ENCODE measurements at places on chromosomes 5 and 9.

- DNase-seq: no peak
These were observed 14.7 kb upstream of the NINJ1 start for GRCh38 chr9:93148721-93149120.

GRCh38 chr5:109723606-109724005 is 33.9 kb downstream of the MAN2A1 start:
- DNase-seq: no peak

GRCh38 chr5:170393235-170393634 is 4.1 kb upstream of the KCNMB1 start:
- peak; percentile 4 for DNase-seq

GRCh38 chr9:16619402-16619801 is 251.1 kb downstream of the BNC2 start:
- no peak for DNase-seq

- no peak for DNase-seq
These were observed 937 bp downstream of the TMOD1 start for GRCh38 chr9:97502222-97502983.

- no peak for DNase-seq
These were observed 387.3 kb downstream of the NR2F1-AS1 start for GRCh38 chr5:93193431-93194347.

GRCh38 chr9:125897481-125897880 is 150.3 kb downstream of the PBX3 start:
- no peak for DNase-seq

- DNase-seq: no peak
These were observed 494 bp downstream of the ASTN2 start for GRCh38 chr9:117414220-117414905.

DNA sequence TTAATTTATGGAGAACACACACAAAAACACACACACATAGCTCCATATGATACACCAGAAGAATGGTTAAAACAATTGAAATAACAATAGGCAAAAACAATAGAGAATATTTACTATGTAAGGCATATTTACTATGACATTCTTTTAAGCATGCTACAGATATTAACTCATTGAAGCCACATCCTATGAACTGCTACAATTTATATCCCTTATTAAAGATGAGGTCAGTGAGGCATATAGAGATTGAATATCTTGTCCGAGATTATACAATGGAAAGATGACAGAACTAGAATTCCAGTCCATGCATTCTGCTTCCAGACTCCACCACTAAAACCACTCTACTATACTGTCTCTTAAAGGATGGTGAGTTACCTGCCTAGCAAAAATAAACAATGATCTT is 60.7 kb downstream of the ADAMTS12 start:
- no peak for DNase-seq

- no peak for DNase-seq
These were observed 342.8 kb downstream of the GABRG2 start for GRCh38 chr5:162410365-162410764.

GRCh38 chr5:100772006-100772405 is 131.1 kb downstream of the ST8SIA4 start:
- DNase-seq: no peak

DNA sequence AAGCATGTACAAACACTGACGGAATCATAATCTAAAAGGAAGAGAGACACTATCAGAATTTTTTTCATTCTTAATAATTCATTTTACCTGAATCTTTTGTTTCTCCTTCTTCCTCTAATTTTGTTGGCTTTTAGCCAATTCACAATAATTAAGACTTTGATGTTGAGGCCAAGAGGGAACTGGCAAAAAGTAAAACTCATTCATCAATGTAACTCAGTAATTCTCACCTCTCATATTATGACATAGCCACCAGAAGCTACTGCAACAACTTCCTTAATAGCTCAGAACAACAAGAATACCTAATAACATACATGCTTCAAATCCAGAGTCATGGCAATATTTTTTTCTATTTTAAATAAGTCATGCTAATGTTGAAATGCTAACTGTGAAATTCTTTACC is 64.5 kb downstream of the MCTP1 start:
- no peak for DNase-seq

DNA sequence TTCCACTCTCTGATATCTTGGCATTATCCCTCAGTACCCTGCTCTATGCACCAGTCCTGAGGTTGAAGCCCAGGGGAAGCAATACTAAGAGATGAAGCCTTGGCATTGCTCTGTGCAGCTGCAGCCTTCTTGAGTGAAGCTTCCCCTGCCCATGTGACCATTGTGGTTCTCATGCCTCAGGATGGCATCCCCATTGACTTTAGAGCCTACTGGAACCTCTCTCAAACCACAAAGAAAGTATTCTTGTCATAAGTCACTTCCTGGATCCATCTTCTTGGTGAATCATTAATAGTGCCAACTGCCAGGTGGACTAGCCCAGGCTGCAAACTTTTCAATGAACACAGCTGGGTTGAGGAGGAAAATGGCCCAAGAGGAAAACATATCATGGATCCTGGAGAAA is 283.9 kb upstream of the RFX3 start:
- no peak for DNase-seq

DNA sequence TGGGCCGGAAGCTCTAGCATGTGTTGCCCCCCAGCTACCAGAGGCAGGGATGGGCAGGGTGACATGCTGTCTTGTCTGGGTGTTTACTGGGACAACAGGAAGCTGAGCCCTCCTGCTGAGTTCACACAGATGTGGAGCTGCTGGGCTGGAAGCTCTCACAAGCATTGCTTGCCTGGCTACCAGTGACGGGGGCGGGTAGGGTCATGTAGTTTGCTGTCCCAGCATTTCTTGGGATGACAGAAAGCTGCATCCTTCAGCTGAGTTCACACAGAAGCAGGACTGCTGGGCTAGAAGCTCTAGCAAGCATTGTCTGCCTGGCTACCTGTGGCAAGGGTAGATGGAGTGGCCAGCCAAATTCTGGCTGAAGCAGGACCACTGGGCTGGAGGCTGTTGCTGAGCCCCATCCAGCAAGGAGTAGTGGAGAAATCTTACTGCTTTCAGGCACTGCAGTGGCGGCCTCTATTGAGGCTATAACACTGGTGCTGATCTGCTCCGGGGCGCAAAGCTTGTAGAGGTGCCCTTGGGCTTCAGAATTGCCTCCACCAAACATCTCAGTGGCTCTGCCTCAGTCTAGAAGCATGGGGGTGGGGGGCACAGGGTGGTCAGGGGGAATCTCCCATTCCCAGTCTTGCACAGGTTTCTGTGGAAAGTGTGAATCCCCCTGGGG is 25.1 kb downstream of the POLK start:
- DNase-seq: no peak

GRCh38 chr5:154405078-154405792 is 40.6 kb upstream of the SAP30L start:
- peak; percentile 56 for DNase-seq

DNA sequence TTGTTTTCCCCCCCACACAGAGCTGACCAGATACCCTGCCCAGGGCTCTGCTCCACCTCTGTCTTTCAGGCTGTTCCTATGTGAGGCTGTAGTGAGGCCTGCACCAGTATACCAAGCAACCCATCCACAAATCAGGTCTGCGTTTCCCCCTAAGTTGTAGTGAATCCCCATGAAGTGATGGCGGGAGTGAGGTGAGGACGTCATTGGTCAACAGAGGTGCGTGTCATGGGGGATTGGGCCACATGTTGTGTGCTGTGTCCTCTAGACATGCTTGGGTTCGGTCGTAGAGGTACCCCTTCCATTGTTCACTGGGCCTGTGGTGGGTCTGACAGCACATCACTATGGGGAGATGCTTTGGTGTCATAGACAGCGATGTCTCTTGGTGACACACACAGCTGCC is 184.6 kb downstream of the CACNA1B start:
- DNase-seq: no peak

DNA sequence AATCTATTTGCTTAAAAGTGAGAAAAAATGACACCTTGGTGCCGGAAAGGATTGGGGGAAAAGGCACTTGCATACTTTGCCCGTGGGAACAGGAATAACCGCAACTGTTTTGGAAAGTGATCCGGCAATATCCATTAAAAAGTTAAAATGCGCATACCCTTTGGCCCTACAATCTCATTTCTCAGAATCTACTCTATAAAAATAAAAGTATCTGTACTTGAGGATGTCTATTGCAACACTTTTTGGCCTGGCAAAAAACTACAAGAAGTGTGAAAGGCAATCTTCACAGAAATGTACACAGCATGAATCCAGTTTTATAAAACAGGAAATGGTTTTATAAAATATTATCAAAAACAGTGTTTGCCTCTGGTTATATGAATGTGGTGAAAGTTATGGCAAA is 58.3 kb upstream of the NFIL3 start:
- DNase-seq: no peak

DNA sequence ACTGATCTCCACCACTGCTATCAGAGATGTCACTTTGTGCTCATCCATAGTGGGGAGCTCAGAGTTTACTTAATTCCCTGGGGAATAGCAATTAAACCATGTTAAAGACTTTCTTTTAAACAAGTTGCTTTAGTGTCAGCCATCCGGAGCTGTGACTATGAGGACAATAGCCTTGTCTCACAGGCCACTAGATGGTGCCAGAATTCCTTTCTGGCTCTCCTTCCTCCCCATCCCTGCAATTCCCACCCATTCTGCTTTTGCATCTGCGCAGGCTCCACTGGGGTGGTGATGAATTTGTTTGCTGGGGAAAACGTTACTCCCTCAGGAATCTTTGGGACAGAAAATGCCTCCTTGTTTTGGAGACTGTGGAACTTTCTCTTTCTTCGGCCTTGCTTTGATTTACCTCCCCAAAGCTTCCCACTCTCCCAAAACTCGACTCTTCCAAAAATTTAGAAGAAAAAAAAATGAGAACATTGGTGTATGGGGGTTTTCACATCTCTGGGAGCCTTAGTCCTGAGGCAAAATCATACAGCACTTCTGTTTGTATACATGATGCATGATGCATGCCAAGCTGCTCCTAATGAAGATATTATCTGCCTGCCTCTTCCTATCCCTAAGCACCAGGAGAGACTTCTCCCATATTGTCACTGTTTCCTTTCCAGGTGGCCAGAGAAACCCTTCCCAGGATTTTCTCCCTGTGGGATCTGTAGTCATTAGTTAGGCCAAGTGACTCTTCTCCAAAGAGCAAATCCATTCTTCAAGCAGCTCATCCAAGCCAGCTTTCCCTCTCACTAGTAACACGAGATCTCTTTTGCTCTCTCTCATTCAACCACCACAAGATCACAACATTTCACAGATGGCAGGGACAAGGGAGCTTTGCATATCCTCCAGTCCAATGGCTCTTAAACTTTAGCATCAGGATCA is 466.1 kb downstream of the TLR4 start:
- no peak for DNase-seq

GRCh38 chr9:132233138-132233537 is 71.3 kb downstream of the NTNG2 start:
- DNase-seq: no peak

DNA sequence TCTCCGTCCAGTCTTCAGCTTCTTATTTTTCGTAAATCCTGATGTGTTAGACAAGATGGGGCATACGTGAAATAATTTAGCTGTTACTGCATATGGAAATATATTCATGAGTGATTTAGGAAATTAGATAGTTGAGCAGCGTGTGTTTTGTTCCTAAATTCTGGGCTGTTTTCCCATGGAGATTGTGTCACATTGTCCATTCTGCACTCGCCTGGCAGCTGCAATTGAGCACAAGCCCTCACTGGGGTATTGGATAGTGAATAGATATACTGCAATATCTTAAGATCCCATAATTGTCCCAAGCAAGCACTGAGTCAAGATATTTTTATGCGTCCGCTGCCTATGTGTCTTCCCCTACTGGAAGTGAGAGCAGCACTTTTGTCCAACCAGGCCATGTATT is 1027.1 kb upstream of the WWC1 start:
- no peak for DNase-seq

- DNase-seq: no peak
These were observed 209.1 kb downstream of the TARS1 start for GRCh38 chr5:33649549-33650482.

DNA sequence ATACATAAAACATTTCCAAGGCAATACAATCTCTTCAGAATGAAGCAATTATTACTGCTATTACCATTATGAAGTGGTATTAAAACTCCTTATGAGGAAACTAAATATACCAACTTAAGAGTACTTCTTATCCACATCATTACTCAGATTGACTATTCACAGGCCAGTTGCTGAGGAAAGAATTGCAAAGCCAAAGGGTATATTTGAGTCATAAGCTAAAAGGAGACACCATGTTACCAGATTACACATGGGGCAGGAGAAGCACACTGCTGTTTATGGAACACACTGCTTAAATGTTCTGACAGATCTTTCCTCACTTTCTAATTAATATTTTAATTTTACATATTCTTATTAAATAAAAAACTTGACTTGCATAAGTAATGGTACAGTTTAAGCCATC is 1726.4 kb upstream of the NUDT12 start:
- no peak for DNase-seq

DNA sequence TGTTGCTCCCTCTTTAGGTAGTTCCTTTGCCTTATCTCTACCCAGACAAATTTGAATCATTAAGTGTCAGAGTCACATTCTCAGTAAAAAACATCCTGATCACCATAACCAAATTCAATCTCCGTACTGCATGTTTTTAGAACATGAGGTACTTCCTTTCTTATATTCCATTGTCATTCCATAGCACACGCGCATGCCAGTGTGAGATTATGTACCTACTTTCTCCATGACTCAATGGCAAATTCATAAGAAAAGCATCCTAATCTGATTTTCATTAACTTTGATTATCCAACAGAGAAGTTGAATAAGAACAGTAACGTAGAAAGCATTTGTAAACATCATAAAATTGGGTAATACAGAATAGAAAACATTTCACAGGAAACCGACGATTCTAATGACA is 1118.6 kb upstream of the CDH9 start:
- no peak for DNase-seq

- no peak for DNase-seq
These were observed 913.9 kb downstream of the TLE4 start for GRCh38 chr9:80485420-80486250.

DNA sequence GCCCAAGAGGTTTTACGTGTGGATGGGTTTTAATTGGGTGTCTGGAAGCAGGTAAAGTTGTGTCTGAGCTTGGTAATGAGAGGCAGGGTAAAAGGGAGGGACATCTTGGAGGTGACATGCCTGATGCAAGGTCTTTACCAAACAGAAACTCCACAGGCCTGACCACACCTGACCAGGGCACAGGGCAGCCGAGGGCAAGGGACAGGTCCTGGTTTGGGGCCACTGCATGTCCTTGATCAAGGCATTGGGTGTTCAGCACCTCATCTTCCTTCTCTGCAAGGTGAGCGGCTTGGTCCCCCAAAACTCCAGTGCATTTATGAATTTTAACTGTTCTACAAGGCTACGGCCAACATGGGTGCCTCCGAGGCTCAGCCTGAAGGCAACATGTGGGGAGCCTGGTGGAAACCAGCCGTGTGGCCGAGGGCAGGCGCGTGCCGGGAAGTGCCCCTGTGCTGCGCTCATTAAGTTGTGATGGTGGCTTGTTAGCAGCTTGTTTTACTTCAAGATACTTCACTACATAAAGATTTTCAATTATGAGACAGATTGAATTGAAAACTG is 30.7 kb upstream of the LPCAT1 start:
- DNase-seq: no peak

GRCh38 chr9:100186356-100186755 is 87.3 kb downstream of the INVS start:
- DNase-seq: no peak

All from stimulated activated CD4-positive, alpha-beta T cell treated with anti-CD3 and anti-CD28 coated beads, Interleukin-1b, Interleukin-23, amount 100 ng/mL, for 1 hour (primary cell).